ENCODE measurements at places on chromosomes 6 and 20.

GRCh38 chr6:133456944-133457343 lies 215.8 kb downstream of the EYA4 start:
- DNase-seq = no peak

DNA sequence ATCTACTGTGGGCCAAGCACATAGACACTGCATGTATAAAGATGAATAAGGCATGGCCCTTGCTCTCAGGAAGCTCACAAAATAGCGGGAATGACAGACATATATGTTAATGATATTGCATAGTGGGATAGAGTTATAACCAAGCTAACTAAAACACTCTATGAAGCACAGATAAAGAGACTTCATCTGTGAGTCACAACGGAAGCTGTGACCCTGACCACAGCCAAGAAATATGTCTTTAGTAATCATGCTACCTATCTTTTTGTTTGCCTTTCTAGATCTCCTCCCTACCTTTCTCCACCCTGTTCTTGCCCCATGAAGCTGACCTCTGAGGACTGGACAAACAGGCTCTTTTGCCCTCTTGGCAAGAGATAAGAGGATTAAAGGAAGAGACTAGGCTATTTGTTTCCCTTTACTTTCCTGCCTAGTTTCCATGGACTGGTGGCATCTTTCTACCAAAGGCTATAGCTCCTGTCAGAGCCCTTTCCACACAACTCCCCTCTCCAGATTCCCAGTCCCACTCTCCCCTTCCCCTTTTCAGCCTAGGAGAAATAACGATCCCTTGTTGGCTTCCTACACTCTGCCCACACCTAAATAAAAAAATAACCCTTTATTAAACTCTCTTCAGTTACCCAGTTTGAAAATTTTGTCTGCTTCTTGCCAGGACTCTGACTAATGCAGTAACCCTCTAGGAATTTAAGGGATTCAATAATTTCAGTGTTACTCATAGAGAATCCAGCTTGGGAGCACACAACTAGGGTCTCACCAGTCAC lies 504.9 kb upstream of the MARCKS start:
- no peak for DNase-seq

DNA sequence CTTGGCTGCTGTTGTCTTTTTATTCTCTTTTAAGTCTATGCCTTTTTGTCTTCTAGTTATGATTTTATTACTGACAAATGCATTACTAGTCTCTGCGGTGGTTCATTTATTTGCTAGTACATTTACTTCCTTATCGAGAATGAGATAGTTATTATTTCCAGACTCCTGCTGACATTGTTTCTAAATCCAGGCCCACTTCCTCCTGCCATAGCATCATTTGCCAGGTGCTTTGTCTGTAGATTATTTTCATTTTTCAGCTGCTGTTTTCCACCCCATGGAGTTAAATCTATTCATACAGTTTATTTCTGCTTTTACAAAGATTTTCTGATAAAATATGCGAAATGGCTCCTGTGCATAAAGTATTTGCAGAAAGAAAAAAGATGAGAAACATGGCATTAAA lies 459.7 kb downstream of the MMUT start:
- no peak for DNase-seq

GRCh38 chr20:1894471-1894950 lies 696 bp upstream of the SIRPA start:
- DNase-seq = no peak

GRCh38 chr6:165767228-165767627 lies 104.2 kb upstream of the PDE10A start:
- DNase-seq = no peak

GRCh38 chr6:85417336-85417735 lies 32.5 kb upstream of the NT5E start:
- no peak for DNase-seq

- no peak for DNase-seq
These were observed 41.3 kb downstream of the UQCC2 start for GRCh38 chr6:33670086-33670660.

DNA sequence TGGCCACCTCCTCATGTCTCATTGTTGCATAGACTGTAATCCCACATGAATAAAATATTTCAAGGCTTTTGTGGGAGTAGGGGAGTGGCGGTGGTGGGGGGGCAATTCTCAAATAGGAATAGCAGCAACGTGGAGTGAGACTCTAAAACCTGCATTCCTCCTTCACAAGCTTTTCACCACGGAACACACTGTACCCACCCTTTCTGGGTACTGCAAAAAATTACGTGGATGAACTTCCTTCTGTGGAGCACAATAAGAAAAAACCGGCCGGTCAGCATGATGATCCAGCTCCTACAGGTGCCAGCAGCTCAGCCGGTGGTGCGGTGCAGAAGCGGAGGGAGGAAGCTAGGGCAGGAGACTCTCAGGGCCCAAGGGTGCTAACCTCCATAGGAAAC lies 930 bp upstream of the RRAGD start:
- DNase-seq = no peak

DNA sequence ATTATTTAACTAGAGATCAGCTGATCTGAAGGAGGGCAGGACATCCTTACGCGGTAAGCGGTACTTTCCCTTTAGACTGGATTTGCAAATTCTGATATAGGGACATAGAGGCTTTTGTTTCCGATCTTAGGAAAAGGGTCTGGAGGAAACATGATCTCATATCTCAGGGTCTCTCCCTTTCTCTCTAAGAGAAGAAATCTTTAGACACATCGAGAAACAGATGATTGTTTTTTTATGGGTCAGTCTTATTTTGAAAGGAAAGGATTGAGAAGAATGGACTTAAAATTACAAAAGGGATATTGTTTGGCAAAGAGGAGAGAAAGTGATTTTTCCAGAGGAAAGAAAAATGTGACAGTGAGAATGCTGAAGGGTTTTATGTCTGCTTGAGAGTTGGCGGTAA lies 83.9 kb upstream of the OGFRL1 start:
- DNase-seq = no peak

DNA sequence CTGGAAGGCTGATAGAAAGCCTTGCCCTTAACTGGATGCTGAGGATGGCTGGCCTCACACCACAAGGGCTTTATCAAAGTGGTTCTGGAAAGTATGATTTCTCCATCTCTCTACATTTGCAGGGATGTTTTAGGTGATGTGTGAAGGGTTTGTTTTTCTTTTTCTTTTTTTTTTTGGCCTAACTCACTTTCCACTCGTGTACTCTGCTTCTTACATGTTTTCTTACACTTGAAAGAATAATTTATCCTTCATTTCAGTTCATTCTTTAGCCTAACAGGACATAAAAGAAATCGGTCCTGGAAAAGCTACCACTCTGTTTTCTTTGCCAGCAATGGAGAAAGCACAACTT lies 41.2 kb downstream of the ISM1 start:
- no peak for DNase-seq

- no peak for DNase-seq
These were observed 165.0 kb downstream of the SMOC2 start for GRCh38 chr6:168605964-168606363.

DNA sequence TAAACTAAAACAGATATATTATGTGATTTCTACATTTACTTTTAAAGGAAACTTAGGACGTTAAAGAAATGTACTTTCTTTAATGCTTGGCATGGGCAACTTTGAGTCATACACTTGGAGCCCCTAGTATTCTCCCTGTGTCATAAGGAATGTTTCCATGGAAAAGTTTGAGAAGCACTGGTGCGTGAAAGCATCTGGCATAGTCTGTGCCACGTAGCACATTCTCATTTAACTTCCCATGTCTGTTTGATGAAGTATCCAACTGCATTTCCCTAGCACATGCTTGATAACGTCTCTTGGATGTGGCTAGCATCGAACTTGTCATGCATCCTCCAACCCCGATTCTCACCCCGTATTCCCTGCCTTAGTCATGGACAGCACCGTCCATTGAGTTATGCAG lies 172.0 kb downstream of the TBC1D7 start:
- no peak for DNase-seq

GRCh38 chr6:158040804-158041347 lies 59.2 kb downstream of the SYNJ2 start:
- DNase-seq = no peak

DNA sequence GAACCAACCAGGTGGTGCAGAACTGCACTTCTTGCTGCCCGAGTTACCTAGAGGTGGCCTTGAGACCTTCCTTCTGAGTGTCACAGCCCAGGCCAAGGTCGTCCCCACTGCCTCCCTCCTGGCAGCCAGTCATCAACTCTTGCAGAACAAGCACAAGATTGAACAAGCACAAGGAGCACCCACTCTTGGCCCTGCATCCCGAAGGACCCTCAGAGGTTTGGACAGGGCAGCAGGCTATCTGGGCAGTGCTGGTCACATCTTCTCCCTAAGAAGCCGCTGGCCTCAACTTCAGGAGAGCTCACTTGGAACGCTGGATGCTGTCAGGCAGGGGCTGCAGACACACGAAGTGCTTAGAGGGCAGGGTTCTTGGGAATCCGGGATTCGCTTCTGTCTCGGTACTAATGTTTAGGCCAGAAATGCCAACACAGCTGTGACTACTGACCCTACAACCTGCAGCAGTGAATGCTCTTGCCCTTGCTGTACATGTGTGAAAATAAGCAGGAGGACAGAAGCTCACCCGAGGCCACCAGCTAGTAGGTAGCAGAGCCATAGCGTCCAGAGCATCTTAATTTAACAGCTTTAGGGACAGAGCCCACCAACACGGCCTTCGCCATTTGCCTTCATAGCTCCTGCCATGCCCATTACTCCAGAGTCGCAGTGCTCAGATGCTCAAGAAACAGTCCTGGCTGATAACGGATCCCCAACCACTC lies 4.0 kb upstream of the ACSS1 start:
- DNase-seq = no peak

DNA sequence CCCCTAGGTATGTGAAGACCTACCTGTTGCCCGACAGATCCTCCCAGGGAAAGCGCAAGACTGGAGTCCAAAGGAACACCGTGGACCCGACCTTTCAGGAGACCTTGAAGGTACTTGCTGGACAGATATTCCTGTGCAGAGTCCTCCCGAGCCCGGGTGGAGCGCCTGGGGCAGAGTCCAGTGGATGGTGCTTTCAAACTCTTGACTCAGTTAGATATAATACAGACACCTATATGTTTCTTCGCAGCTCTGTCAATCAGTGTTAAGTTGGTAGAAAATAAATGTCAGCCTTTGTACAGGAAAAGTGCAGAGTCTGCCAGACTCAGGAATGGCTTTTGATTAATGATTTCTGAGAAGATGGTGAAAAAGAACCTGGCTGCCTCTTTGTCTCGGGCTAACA lies 67.2 kb downstream of the EZR start:
- no peak for DNase-seq

GRCh38 chr6:27889628-27890444 lies 22.4 kb downstream of the OR2B2 start:
- no peak for DNase-seq

DNA sequence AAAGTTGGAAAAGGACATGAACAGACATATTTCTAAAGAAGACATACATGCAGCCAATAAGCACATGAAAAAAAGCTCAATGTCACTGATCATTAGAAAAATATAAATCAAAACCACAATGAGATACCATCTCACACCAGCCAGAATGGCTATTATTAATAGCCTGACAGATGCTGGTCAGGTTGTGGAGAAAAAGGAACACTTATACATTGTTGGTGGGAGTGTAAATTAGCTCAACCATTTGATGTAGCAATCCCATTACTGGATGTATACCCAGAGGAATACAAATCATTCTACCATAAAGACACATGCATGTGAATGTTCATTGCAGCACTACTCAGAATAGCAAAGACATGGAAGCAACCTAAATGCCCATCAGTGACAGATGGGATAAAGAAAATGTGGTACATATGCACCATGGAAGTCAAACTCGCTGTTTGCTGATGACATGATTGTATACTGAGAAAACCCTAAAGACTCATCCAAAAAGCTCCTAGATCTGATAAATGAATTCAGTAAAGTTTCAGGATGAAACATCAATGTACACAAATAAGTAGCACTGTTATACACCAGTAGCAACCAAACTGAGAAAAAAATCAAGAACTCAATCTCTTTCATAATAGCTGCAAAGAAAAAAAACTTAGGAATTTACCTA lies 196.8 kb downstream of the ADGB start:
- DNase-seq = no peak

- DNase-seq = no peak
These were observed 153.3 kb downstream of the QRSL1 start for GRCh38 chr6:106782536-106783285.

GRCh38 chr6:70196531-70196930 lies 106.4 kb downstream of the COL9A1 start:
- DNase-seq = no peak

DNA sequence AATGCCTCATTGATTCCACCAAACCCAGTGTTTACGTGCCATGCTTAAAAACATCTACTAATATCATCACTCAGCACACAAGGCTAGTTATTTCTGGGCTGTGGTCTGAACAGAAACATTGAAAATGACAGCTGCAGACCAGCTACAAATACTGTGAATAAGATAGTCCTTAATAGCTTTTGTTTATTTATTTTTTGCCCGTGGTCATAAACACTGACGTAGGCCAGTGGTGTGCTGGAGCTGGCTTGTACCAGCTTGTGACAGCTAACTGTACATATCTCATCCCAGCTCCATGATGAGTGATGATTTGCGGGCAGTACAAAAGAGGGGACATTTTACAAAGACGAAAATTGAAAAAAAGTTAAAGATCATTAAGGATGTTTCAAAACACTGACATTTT lies 1057.0 kb downstream of the EPHA7 start:
- DNase-seq = no peak

GRCh38 chr6:124028117-124028516 lies 224.5 kb downstream of the NKAIN2 start:
- DNase-seq = no peak

GRCh38 chr6:157322792-157323254 lies 496 bp downstream of the TMEM242 start:
- no peak for DNase-seq

DNA sequence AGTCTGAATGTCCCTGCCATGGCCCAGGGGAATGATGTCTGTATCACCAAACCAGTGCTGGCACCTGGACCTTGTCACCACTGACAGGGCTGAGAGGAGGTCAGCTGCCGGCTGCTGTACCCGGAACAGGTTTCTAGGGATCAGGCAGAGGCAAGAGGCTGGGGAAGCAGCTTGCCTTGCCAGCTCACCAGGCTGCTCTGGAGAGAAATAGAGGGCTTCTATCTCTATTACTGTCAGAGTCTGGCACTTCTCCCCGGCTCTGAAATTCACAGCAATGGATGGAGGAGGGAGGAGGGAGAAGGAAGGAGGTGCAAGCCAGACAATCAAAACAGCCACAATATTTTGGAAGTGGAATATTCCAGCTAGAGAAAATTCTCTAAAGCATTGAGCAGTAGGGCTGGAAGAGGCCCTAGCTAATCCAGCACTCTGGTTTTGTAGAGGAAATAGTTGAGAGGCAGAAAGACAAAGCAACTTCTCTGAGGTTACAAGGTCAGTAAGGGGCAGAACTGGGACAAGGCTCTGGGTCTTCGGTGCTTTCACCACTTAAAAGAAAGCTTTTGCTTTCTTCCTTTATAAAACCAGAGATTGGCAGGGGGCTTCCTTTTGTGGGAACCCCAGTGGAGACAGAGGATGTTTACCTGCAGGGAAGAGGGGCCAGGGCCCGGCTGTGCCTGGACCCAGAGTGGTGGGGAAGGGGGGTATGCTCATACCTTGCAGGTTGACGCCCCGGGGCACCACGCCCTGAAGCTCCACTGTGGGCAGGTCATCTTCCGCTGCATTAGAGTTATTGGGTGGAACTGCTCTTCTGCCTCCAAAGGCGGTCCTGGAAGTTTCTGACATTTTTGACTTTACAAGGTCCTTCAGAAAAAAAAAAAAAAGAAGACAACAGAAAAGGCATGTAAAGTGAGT lies 2.4 kb downstream of the F13A1 start:
- DNase-seq = no peak
